ENCODE measurements at places on chromosomes 11 and 22. TPM values are rescaled to one million over a fixed set of nuclear protein-coding genes. Genes with fewer than 3 reads are reported as not detected.

DNA sequence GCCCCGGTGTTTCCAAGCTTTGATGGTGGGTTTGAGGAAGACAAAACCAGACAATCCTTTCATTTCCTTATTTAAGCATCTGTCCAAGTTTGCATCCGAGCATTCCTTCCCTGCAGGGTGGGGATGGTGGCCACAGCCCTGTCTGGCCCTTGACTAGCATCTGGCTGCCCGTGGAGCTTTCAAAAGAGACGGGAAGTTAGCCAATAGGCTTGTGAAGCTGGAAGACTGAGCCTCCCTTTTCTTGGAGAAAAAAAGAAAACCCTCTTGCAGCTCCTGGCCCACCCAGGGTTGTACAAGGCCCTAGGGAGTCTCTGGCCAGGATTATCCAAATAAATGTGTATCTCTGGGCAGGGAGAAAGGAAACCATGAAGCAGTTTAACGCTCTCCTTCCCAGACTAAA lies 60.6 kb downstream of the MICAL2 start:
- peak; percentile 83 for ATAC-seq

GRCh38 chr11:110430267-110431050 lies 711 bp downstream of the FDX1 start:
- ATAC-seq: peak; percentile 66

TOMM22 gene
- 29.6 TPM for total RNA-seq

DNA sequence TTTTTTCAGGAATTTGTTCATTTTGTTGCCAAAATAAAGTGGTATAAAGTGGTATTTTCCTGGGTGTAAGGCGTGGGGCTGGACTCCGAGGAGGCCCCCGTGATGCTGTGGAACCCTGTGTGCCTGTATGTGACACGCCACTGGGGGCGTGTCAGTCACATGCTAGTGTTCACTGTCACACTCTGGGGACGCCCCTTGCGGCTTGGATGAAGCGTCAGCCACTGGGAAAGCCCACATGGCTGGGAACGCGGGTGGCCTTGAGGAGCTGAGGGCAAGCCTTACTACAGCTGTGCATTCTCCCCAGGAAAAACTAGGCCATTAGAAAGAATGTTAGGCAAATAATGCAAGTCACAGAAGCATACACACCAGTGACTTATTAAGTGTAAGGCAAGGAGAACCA lies 77.0 kb upstream of the SLC25A18 start:
- no peak for ATAC-seq

GRCh38 chr11:66337103-66337899 lies 1.1 kb upstream of the RIN1 start:
- ATAC-seq: peak; percentile 4

C11orf42 gene
- not detected for total RNA-seq

- no peak for ATAC-seq
These were observed 9.4 kb downstream of the A4GALT start for GRCh38 chr22:42711281-42711731.

- ATAC-seq: no peak
These were observed 84.4 kb downstream of the DENND5A start for GRCh38 chr11:9180784-9181183.

TNNI2 gene
- total RNA-seq: 1.0 TPM

FOLR2 gene
- 70.3 TPM for total RNA-seq

- ATAC-seq: no peak
These were observed 46.1 kb downstream of the LARGE1 start for GRCh38 chr22:33874206-33874605.

TRIM34 gene
- 3.8 TPM for total RNA-seq
